Putamen (tissue), 1 donor: ENCODE measurements at places on chromosomes 4 and X.

DNA sequence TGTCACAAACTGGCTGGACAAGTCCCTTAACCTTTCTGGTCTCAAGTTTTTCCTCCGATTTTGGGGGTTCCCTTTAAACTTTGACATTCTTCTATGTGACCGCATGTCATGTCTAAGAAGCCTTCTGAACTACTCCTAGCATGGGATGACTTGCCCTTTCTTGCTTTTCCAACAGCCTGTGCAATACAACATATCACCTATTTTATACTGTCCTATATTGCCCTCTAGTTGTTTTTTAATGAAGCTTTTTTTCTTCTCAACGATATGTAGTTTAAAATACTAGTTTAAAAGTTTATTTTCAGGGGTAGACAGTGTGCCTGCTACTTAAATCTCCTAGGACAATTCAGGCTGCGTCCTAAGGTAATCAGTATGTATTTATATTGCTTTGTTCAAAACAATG lies 1.0 kb upstream of the IGBP1 start:
- DNase-seq: no peak

GRCh38 chr4:21544415-21544814 lies 404.2 kb downstream of the KCNIP4 start:
- DNase-seq: no peak

DNA sequence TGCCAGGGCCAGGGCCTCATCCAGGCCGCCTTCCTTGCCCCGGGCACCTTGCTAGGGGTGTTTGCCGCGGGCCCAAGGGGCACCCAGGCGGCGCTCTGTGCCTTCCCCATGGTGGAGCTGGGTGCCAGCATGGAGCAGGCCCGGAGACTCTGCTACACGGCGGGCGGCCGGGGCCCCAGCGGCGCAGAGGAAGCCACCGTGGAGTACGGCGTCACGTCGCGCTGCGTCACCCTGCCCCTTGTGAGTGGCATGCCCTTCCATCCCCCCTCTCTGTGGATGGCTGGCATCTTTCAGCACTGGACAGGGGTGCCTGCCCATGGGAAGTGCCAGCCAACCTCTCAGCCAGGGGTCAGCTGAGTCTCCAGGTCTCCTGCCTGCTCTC lies 3.6 kb downstream of the PLXNB3 start:
- no peak for DNase-seq

- DNase-seq: no peak
Measured at GRCh38 chr4:107292979-107293378, 256.9 kb upstream of the DKK2 start.

GRCh38 chrX:153816831-153817690 lies 13.3 kb downstream of the PDZD4 start:
- no peak for DNase-seq

DNA sequence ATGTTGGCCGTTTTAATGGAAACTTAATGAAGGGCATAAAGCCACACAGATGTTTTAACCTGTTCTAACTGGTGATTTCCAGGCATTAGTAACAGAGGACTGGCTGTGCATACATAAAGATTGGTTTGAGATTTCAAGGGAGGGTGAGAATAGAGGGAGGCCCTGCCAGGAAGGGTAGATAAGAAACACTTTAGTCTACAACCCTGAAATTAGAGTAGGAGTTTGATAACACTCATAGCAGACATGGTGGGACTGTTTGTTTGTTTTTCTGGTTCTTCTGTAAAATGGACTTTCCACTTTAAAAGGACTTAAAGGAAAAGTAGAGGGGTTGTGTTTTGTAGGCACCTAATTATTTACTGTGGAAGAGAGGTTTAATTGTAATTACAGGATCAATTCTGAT lies 16.2 kb downstream of the SLC4A4 start:
- DNase-seq: no peak

GRCh38 chr4:123976285-123976684 lies 579.7 kb downstream of the SPRY1 start:
- no peak for DNase-seq
